Fibroblast of lung (primary cell): ENCODE measurements at places on chromosomes 6 and 20.

- DNase-seq = peak; percentile 77
These were observed 153.6 kb downstream of the VEGFA start for GRCh38 chr6:43923376-43924221.

DNA sequence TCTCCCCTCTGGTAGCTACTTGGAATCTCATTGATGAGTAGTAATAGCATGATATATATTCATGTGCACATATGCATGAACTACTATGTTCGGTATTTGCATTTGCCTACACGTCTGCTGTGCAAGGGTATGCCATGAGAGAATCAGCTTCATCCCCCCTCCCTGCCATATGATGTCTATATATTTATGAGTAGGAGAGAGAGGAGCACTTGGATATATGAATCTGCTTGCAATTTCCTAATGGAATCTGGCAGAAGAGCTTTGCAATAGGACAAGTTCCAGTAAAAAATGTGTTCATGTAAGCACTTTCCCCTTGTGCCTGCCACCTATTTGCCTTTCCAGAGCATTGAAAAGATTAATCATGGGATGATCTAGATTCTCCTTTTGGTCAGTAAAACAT is 76.2 kb upstream of the BACH2 start:
- DNase-seq = no peak

DNA sequence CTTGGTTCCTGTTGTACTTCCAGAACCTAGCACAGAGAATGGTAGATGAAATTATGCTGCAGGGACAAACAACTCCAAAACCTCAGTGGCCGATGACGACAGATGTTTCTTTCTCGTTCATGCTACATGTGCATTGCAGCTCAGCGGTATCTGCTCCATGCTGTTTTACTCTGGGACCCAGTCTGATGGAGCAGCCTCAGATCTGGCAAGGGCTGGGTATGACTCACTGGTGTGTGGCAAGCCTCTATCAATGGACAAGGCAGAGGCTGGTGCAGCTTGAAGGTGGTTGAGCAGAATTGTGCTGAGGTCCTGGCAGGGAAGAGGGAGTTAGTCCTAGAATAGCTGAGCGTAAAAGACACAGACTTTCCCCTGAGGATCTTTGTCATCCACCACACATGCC is 10.3 kb upstream of the BLCAP start:
- peak; percentile 56 for DNase-seq

DNA sequence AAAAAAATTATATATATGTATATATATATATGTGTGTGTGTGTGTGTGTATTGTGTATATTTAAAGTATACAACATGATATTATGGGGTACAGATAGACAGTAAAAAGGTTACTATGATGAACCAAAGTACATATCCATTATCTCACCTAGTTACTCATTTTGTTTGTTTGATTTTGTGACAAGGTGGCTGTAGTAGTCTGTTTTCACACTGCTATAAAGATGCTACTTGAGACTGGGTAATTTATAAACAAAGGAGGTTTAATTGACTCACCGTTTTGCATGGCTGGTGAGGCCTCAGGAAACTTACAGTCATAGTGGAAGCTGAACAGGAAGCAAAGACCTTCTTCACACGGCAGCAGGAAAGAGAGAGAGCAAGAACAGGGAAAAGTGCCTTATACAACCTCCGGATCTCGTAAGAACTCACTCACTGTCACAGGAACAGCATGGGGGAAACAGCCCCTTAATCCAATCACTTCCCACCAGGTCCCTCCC is 30.2 kb upstream of the DACT2 start:
- no peak for DNase-seq

GRCh38 chr6:130306377-130306776 is 59.4 kb upstream of the TMEM200A start:
- DNase-seq = peak; percentile 23

GRCh38 chr20:45783656-45784294 is 7.9 kb downstream of the WFDC3 start:
- DNase-seq = no peak

DNA sequence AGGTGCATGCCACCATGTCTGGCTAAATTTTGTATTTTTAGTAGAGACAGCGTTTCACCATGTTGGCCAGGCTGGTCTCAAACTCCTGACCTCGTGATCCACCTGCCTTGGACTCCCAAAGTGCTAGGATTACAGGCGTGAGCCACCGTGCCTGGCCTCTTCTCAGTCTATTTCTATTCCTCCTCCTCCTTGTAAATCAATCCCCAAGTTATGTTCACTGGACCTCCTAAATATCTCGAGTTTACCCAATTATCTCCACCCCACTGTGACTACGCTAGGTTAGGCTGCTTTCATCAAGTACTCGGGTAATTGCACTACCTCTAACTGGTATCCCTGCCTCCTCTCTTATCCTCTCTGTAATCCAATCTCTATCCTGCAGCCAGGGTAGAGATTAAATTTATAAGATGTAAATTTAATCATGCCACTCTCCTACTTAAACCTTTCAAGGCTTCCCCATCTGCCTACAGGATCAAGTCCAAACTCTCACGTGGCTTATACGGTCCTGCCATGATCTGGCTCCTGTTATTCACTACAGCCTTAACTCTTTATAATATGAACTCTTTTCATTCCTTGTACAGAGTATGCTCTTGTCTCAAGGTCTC is 837 bp upstream of the MAD2L1BP start:
- DNase-seq = no peak
